Camera-type eye (tissue), 1 donor: ENCODE measurements at places on chromosomes 12 and 14. TPM values are rescaled to one million over a fixed set of nuclear protein-coding genes. Genes with fewer than 3 reads are reported as not detected.

ADAM21 gene
- total RNA-seq: not detected

KRT79 gene
- 0.66 TPM for total RNA-seq

KLHL33 gene
- total RNA-seq: 0.99 TPM

HCAR3 gene
- total RNA-seq: 2.1 TPM

DDN gene
- total RNA-seq: 1.0 TPM

WNT1 gene
- not detected for total RNA-seq

OR4K14 gene
- not detected for total RNA-seq
